WTC11 (cell line): ENCODE measurements at places on chromosomes 11 and 22. TPM values are rescaled to one million over a fixed set of nuclear protein-coding genes. Genes with fewer than 3 reads are reported as not detected.
A peak's percentile ranks its signal among the peaks of the same experiment; 100 is the strongest.

GRCh38 chr11:1199241-1199750 lies 23.6 kb upstream of the MUC5B start:
- no peak overlapping the region for H3K27ac ChIP-seq
- no peak for DNase-seq
- no peak overlapping the region for H3K4me3 ChIP-seq
- H3K36me3 ChIP-seq, result no peaks in the 10 kb centered on the region
- H3K27me3 ChIP-seq, result no peaks in the 10 kb centered on the region

DNA sequence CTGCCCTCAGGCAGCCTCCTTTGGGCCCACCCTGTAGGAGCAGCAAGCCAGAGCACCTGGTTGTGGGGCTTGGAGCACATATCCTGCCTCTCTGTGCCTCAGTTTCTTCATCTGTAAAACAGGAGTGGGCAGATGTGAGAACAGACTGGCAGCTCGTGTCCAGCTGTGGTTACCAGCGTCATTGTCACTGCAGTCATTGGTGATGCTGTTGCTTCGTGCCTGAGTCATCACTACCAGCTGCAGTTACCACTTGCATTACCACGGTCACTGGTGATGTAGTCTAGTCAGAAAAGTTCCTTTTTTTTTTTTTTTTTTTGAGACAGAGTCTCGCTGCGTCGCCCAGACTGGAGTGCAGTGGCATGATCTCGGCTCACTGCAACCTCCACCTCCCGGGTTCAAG lies 20.4 kb downstream of the RSPH14 start:
- DNase-seq, result no peak
- H3K4me3 ChIP-seq, result no peak overlapping the region
- peaks cover 16% of the 10 kb centered on the region for H3K27me3 ChIP-seq
- peaks cover 5% of the 10 kb centered on the region; the same call in 1 of the 2 replicates for H3K4me1 ChIP-seq
- no peak overlapping the region for H3K27ac ChIP-seq

- H3K27me3 ChIP-seq, result no peaks in the 10 kb centered on the region
- no peaks in the 10 kb centered on the region for H3K36me3 ChIP-seq
- H3K4me1 ChIP-seq, result peaks cover 3% of the 10 kb centered on the region; the same call in 1 of the 2 replicates
- H3K4me3 ChIP-seq, result no peak overlapping the region
Measured at GRCh38 chr11:99841885-99842284, 821.1 kb downstream of the CNTN5 start.

DNA sequence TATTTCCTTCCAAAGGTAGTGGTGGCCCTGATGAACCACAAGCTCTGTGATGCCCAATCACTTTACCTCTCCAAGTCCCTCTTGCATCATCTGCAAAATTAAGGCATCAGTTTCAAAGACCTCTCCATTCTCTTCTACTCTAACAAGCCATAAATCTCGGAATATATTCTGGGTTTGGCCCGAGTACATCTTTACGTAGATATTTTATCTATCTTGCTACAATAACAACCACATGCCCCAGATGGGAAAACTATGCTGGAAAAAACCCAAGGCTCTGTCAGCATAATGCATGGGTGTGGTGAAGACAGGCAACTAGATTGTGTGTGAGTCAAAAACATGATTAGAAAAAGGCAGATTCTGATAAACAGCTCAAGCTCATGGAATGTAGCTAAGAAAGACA lies 228.2 kb upstream of the BLID start:
- H3K4me3 ChIP-seq, result no peak overlapping the region
- H3K4me1 ChIP-seq, result peaks cover 4% of the 10 kb centered on the region; the same call in 1 of the 2 replicates
- DNase-seq, result no peak
- H3K27me3 ChIP-seq, result no peaks in the 10 kb centered on the region
- no peak overlapping the region for H3K27ac ChIP-seq

GRCh38 chr11:68994161-68994893 lies 13.5 kb upstream of the MRGPRD start:
- H3K36me3 ChIP-seq, result no peaks in the 10 kb centered on the region
- H3K27me3 ChIP-seq, result no peaks in the 10 kb centered on the region
- peaks cover 3% of the 10 kb centered on the region; the same call in 1 of the 2 replicates for H3K4me1 ChIP-seq

GRCh38 chr22:46611189-46611588 lies 9.0 kb upstream of the GRAMD4 start:
- no peaks in the 10 kb centered on the region for H3K27me3 ChIP-seq
- H3K4me3 ChIP-seq, result no peak overlapping the region
- H3K36me3 ChIP-seq, result no peaks in the 10 kb centered on the region
- H3K27ac ChIP-seq, result no peak overlapping the region
- no peak for DNase-seq

DNA sequence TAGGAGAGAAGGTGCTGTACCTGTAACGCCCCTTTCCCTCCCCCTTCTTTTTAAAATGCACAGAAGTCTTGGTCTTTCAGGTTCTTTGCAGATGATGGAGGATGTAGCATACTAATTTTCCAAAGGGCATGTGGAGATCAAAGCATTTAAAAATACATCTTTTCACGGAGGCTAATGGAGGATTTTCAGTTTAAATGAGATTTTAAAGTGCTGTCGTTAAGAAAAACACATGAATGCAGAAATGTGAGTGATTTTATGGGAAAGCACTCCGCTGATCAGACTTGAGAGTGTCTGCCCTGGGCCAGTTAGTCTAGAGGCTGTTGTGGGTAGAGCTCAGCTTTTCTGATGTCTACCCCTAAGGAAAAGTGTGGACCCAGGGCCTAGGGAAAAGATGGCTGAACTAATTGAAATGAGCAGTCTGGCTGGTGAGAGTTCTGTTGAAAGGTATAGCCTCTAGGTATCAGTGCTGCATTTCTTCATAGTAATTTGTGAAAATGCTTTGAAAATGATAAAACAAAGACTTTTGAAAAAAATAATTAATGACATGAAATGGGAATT lies 2.5 kb downstream of the AMOTL1 start:
- no peak overlapping the region; the same call in 1 of the 2 replicates for H3K4me3 ChIP-seq
- H3K27ac ChIP-seq, result peak overlapping the region; percentile 51; the same call in 1 of the 2 replicates

- no peaks in the 10 kb centered on the region for H3K36me3 ChIP-seq
- DNase-seq, result no peak
- peaks cover 7% of the 10 kb centered on the region for H3K4me1 ChIP-seq
- H3K27ac ChIP-seq, result no peak overlapping the region
- no peak overlapping the region for H3K4me3 ChIP-seq
Measured at GRCh38 chr11:103529181-103529684, 420.0 kb downstream of the DYNC2H1 start.

GRCh38 chr11:110092515-110093406 lies at the start of gene ZC3H12C:
Gene ZC3H12C, plus strand, starts transcription at chr11:110093392. Its CDS starts 20 bp downstream, at chr11:110093412.
- H3K27me3 ChIP-seq, result peaks cover 26% of the 10 kb centered on the region
- H3K27ac ChIP-seq, result peak within 1 kb of the TSS; percentile 79
- peak; percentile 79 for DNase-seq
- no peaks in the 10 kb centered on the region for H3K36me3 ChIP-seq

DNA sequence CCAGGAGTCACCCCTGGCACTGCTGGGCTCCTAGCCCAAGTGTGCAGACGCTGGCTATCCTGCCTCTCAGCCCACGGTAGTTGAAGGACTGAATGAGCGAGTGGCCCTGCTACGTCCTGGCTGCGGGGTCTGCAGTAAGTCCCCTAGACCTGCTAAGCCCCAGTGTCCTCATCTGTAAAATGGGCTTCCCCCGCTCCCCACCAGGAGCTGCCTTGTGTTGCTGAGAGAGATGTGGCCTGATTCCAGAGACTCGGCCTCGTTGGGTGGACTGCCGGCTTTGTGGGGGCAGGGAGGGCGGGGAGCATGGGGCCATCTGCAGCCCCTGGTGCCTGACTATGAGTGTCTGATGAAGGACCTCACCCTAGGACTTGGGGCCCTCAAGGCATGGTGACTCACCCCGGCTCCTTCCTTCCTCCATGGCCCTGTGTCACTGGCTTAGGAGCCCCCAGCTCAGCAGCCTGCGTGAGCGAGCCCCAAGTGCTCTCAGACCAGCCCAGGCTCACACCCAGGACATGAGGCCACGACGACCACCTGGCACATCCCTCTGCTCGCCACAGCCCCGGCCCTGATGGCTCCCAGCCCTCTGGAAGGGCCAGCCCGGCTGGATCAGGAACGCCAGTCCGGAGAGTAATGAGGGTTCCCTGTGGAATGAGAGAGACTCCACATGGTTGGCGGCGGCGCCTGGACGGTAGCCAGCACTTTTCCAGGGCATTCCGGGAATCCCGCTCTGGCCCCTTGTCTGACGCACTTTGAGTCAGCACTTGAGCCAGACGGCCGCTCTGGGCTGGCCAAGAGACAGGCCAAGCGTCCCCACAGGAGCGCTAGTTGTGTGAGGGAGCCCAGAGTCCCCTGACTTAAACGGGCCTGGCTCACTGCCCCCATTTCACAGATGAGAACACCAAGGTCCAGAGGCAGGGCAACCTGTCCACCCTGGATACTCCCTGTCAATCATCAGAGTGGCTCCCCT lies 50.5 kb upstream of the SHISAL1 start:
- peaks cover 5% of the 10 kb centered on the region; the same call in 1 of the 2 replicates for H3K4me1 ChIP-seq
- H3K27me3 ChIP-seq, result no peaks in the 10 kb centered on the region
- DNase-seq, result no peak
- H3K27ac ChIP-seq, result no peak overlapping the region

DNA sequence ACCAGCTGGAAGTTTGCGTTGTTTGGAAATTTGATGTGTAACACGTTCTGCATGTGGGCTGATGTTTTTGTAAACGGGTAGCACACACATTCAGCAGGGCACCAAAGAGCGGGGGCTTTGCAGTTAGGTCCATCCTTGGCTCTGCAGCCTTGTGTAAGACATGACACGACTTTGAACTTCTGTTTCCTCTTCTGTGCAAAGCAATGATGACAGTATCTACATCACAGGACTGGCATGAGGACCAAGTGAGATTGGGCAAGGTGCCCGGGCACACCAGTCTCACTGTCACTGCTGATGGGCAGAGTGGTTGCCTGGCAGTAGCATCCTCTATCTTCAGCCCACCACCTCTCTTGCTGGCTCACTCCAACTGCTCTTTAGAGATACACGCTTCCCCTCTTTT lies 3.3 kb downstream of the TCN2 start:
- no peak overlapping the region for H3K4me3 ChIP-seq
- H3K36me3 ChIP-seq, result peaks cover 37% of the 10 kb centered on the region
- H3K27me3 ChIP-seq, result no peaks in the 10 kb centered on the region
- no peak for DNase-seq
- H3K4me1 ChIP-seq, result peaks cover 38% of the 10 kb centered on the region

DNA sequence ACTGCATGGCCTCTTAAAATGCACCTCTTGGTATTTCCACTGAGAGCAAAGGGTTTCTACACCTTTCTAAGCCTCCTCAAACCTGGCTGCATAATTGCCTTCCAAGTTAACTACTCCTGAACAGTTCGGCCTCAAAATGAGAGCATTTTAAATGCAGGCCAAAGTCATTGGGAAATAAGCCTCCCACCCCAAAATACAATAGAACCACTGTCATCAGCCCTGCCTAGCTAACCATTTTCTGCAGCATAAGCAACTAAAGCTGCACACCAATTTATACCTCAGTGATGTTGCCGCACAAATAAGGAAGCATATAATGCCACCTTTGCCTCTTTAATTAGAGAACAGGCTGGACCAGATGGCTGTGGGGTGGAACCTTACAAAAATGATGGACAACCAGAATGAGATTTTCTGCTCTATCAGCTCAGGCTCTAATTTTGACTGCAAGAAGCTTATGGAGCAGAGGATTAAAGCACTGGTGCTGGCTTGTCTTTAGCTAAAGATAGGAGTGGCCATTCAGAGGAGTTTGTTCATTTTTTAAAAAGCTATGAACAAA lies 4.3 kb downstream of the TOB2 start:
- peak overlapping the region; percentile 96 for H3K4me3 ChIP-seq
- DNase-seq, result no peak
- H3K27ac ChIP-seq, result peak overlapping the region; percentile 49; the same call in 1 of the 2 replicates
- H3K4me1 ChIP-seq, result peaks cover 14% of the 10 kb centered on the region
- no peaks in the 10 kb centered on the region for H3K27me3 ChIP-seq

- peak overlapping the region; percentile 53 for H3K4me3 ChIP-seq
- H3K27me3 ChIP-seq, result no peaks in the 10 kb centered on the region; the same call in 1 of the 2 replicates
- H3K36me3 ChIP-seq, result no peaks in the 10 kb centered on the region
- no peak overlapping the region for H3K27ac ChIP-seq
Measured at GRCh38 chr11:67071420-67072284, 15.0 kb downstream of the RHOD start.

Gene SCGB1C1
- total RNA-seq, result not detected in 3 replicates

Gene FAM180B
- total RNA-seq, result 0.16 to 0.28 TPM in 2 of 3 replicates, not detected in the other

Gene ME3
- total RNA-seq, result 1.2 to 3.1 TPM (median 1.8 TPM) in 3 replicates

Gene MN1
- total RNA-seq, result 16.3 to 21.3 TPM (median 16.7 TPM) in 3 replicates

Gene KCNJ5
- total RNA-seq, result 0.09 to 0.23 TPM (median 0.22 TPM) in 3 replicates

Gene CDON
- total RNA-seq, result 33.0 to 34.1 TPM (median 33.3 TPM) in 3 replicates

Gene IL10RA
- 0.41 to 0.74 TPM (median 0.71 TPM) in 3 replicates for total RNA-seq

Gene C11orf52
- total RNA-seq, result 2.1 to 4.2 TPM (median 3.0 TPM) in 3 replicates
